ENCODE measurements at places on chromosomes 7 and 10.

DNA sequence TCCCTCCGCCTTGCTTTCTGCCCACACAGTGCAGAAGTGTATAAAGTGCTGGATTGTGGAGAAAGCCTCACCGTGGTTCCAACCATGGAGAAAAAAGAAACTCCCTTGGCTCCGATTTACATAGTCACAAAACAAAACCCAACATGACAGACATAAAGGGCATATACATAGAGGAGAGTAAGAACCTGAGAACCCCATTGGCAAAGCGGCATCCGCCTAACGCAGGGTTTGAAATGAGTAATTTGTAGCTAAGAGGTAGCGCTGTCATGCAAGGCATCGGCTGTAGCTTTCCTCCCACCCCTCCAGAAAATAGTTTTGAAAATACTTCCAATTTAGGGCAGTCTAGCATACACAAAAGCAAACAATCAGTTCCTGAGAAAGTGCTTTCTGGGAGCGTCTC, 126.0 kb upstream of the NRBF2 start:
- no peak for DNase-seq

- DNase-seq = no peak
Observed at GRCh38 chr7:55502124-55502857, 70.0 kb downstream of the VOPP1 start.

DNA sequence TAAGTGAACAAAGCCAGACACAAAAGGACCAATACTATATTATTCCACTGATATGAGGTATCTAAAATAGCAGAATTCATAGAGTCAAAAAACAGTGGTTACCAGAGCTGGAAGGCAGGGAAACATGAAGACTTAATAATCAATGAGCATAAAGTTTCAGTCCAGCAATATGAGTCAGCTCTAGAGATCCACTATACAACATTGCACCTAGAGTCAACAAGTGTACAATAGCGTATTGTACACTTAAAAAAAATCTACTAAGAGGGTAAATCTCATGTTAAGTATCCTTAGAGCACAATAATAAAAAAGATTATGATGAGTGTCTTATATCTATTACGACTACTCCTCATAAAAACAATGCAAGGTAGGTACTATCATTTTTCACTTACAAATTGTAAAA, 36.1 kb downstream of the C10orf90 start:
- no peak for DNase-seq

DNA sequence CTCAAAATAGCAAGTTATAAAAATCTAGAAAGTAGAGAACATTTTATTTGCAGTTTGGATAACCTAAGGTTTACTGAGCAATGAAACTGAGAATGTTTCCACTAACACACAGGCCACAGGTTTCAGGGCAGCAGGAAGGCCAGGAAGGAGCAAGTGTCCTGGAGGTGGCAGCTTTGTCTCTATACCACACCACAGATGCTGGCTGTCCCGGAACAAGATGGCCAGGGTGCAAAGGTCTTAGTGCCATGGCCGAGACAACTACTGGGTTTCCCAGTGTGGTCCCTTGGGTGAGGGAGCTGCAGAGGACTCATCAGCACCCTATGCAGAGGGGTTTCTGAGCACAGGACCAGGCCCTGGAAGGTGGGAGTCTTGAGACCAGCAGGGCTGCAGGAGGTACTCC, 92.0 kb downstream of the CTBP2 start:
- no peak for DNase-seq

- DNase-seq = peak; percentile 48
Observed at GRCh38 chr7:29588900-29589696, 25.5 kb downstream of the PRR15 start.

GRCh38 chr10:70233939-70234300, 691 bp upstream of the PPA1 start:
- no peak for DNase-seq

DNA sequence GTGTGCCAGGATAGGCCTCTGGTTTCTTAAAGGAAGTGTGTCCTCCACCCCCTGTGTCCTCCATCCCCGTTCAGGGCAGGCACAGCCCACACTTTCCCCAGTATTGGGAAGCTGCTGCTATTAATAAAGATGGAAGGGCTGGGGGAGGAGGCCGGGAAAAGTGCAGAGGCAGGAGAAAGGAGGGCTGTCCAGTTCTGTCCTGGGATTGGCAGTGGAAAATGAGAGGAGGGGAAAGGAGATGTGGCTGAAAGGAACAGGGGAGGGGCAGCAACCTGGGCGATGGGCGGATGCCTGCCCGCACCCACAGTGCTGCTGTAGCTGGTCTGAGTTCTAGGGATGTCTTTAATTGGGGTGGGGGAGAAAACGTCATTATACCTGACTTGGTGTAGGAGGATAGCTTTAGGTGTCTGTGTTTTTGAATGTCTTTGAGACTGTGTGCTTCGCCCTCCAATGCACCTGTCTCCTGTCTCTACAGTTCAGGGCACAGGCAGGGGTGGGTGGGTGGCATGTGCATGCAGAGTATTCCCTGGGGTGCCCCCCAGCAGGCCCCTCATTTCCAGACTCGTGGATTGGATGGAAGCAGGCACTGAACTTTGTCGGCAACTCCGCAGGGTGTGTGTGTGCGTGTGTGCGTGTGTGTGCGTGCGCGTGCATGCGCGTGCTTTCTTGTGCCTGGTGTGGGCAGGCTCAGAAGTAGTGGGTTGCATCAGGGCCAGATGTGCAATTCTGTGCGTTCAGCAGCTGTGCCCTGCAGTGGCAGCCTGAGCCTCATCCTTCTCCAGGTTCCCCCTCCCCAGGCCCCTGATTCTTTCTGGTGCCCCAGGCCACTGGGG, 2.5 kb downstream of the TRIM8 start:
- peak; percentile 50 for DNase-seq

GRCh38 chr10:111989136-111989911, 194.2 kb downstream of the GPAM start:
- no peak for DNase-seq

DNA sequence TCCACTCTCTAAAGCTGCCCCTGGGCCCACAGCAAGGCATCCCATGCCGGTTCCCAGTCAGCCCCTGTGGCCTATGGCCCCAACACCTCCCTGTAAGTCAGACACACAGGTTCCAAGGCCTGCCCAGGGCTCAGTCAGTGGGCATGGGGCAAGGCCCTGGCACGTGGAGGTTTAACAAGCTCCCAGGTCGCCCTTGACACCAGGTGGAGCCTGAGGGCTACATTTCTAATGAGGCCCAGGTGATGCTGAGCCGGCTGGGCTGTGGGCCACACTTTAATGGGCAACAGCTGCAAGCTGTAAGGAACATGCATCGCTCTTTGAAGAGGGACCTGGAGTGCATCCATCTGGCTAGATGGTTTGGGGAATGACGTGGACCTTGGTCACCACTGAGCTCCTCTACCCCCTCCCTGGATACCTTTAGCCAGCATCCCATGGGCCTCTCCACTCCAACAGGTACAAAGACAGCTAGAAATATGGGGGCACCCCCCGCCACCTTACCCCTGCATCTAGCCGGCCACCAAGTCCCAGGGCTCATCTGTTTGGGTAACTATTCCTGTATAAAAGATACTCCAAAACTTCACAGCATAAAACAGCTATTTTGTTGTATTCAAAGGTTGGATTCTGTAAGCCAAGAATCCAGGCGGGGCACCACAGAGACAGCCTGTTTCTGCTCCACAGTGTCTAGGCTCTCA, 122.5 kb downstream of the OAT start:
- DNase-seq = no peak

DNA sequence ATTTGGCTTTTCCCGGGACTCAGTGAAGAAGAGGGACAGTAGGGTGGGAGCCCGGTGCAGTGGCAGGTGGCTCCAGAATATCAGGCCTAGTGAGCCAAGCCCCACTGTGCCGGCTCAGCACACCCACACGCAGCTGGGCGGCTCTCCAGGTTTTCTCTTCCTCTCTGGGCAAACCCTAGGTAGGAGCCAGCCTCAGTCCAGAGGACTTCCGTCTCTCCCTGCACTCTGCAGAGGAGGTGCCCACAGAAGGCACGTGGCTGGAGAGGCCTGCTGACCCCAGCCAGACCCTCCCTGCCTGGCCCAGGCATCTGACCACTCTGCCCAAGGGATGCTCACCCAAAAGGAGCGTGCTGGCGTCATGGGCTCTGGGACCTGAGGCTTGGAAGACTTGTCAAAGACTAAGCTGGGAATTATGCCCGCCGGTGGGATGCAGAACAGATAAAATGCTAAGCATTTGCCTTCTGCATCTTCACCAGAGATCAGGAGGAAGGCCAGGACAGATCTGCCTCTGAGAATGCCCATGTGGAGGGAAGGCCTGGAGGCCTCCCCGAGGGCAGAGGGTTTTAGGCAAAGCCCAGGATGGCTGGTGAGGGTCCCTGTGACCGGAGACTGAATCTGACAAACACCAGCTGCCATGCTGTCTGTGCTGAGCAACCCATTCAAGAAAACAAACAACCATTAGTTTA, 40.2 kb downstream of the TCERG1L start:
- no peak for DNase-seq

- DNase-seq = no peak
Observed at GRCh38 chr10:103575416-103576075, 82.0 kb downstream of the NEURL1 start.

DNA sequence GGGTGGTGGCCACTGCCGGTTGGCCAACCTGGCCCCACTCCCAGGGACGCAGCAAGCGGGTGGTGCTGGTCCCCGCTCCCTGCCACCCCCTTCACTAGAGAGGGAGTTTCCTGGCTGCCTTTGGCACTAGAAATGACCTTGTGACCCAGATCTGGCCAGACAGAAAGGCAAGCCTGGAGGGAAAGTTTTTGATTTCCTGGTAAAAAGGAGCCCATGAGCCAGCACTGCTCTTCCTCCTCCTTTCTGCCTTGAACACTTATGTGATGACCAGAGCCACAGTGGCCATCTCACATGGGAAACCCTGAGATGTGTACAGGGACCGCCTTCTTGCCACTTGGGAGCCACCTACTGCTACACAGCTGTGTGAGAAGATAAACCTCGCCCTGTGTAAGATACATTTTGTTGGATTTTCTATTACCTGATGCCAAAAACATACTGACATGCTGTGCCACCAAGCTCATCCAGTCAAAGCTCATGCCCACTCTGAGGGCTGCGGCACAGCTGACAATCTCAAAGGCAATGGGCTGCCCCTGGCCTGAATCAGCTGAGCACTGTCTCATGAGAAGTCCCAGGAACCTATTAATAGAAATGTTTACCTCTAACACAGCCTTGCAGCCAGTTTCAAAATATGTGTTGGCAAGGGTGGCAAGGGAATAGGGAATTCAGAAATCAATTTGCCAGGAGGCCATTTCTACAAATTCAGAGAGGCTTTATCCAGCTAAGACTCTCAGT, 94.0 kb downstream of the CYTH3 start:
- DNase-seq = no peak

DNA sequence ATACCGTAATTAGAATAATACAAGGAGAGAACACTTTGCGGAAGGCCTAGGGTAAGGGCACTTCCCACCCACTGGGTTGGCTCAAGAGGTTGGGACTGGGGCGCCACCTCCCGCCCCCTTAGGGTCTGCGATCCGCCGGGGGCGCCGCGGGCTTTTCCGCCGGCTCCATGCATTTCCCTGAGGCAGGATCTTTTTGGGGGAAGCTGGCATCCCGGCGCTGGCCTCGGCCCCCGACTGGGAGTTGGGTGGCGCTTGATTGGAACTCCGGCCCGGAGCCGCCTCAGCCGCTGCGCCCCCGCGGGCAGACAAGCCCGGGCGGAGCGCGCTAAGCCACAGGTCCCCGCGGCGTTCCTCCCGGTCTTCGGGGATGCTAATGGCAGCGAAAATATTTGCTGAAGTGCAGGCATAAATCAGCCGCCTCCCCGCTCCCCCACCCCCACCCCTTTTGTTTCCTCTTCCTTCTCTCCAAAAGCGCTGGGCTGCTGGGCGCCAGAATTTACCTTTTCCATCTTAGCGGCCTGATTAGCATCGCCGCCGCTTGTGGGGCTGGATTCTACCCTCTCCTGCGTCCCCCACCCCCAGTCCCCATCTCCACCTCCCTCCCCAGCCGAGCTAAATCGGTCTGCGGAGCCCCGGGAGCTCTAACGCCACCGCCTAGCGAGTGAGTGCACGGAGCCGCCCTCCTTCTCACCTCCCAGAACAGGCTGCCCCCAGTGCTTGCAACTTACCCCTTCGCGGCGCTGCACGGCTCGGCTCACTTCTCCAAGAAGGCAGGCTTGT, 5.1 kb downstream of the UNC5B start:
- peak; percentile 74 for DNase-seq

DNA sequence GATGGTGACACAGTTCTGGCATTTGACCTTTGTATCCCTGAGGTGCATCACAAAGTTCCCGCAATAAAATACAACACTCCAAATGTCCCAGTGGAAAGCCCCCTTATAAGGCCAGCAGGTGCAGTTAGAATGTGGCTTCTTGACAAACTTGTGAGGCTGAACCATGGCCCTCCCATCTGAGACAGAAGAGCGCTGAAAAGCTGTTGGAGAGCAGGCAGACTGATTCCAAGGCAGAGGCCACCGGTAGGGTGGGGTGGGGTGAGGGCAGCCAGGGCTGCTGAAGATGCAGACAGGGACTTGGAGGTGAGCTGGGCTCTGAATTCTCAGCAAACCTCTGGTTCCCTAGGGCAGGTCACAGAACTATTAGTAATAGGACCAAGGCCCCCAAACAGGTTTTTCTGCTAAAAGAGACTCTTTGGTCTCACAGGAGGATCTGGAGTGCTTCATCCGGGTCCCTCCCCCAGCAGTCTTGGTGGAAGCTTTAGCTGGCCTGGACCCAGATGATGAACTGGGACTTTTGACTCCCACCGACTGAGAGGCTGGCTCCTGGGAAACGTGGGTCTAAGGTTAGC, 15.6 kb upstream of the CHST3 start:
- DNase-seq = no peak

DNA sequence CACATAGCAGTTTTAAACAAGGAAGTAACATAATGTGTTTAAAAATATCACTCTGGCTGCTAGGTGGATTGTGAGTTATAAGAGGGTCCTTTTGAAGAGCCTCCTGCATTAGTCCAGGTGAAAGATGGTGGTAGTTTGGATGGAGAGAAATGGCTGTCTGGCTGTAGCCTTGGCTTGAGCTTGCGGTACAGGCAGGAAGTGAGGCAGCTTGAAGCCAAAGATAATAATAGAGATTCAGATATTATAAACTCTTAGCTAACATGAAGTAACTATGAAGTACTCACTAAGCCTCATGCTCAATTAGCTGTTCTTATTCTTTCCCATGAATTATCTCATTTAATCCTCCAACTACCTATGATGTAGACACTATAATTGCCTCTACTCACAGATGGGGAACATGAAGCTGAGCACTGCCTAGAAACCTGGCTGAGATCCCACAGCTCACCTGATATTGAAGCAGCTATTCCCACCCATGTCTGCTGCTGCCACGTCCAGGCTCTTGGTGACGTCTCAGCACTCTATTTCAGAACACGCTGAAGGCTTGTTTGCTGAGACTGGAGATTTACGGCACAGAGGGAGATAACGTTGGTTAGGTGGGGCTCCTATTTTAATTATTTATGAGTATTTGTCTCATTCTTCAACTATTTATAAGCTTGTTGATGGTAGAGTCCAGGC, 10.4 kb downstream of the C10orf120 start:
- DNase-seq = no peak

- DNase-seq = no peak
Observed at GRCh38 chr10:93083743-93084539, 10.2 kb downstream of the CYP26A1 start.

- DNase-seq = no peak
Observed at GRCh38 chr10:69873135-69873639, 71.5 kb downstream of the COL13A1 start.

Data from GM03348 (cell line).